ENCODE measurements at places on chromosomes 3 and 15.

DNA sequence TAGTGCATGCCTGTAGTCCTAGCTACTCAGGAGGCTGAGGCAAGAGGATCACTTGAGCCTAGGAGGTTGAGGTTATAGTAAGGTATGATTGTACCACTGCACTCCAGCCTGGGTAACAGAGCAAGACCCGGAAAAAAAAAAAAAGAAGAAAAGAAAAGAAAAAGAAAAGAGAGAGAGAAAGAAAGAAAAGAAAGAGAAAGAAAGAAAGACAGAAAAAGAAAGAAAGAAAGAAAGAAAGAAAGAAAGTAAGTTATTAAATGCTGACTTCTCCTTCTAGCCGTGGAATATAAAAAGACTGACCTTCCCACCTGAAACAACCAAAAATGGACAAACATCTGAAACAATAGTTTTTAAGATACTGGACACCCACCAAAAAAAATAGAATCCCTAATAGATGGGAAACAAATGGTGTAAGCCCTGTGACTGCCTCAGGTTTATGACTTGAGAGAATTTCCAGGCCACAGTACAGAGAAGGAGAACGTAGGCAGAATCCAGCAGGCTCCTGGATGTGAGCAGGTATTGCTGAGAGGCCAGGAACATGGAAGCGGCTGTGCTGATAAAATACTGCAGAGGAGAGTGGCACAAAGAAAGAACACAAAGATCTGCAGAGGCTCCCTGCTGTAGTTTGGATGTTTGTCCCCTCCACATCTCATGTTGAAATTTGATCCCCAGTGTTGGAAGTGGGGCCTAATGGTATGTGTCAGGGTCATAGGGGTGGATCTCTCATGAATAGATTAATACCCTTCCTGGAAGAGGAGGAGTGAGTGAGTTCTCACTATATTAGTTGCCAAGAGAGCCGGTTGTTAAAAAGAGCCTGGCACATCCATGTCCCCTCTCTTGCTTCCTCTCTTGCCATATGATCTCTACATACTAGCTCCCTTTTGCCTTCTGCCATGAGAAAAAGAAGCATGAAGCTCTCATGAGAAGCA is 41.8 kb upstream of the PRSS50 start:
- no peak for DNase-seq

- no peak for DNase-seq
These were observed 662 bp upstream of the GLCE start for GRCh38 chr15:69159805-69160140.

DNA sequence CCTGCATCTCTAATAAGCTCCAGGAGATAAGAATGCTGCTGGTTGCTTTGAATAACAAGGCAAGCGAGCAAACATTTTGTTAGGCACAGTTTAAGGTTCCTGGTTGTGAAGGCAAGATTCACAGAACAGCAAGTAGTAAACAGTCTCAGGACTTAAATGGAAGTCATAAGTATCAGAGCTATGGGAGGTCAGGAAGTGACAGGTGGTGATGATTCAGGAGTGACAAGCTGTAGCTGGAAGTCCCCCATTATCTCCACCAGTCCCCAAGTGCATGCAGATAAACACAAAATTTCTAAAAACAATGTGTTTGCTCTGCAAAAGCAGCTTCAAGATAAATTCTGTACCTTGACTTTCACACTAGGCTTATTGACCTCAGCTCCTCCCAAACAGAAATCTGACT is 3.3 kb downstream of the FETUB start:
- DNase-seq, result no peak

- no peak for DNase-seq
These were observed 1.5 kb downstream of the C3orf70 start for GRCh38 chr3:185151101-185151963.

DNA sequence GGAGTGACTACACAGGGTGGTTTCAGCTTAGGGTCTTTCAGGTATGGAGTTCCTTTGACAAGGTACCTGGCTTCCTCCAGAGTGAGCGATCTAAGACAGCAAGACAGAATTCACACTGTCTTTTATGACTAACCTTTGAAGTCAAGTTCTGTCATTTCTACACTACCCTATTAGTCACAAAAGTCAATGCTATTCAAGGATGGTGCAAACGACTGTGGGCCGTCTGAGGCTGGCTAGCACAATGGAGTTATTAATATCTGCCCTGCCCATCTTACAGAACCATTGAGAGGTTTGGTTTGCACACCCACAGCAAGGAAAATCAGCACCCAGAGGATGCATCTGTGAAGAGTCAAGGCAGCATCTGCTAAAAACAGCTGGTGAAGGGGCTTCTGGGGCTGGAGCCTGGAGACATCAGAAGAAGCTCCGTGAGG is 62.9 kb upstream of the XCR1 start:
- DNase-seq, result no peak

GRCh38 chr3:33008282-33008681 is 56.8 kb downstream of the CCR4 start:
- no peak for DNase-seq

DNA sequence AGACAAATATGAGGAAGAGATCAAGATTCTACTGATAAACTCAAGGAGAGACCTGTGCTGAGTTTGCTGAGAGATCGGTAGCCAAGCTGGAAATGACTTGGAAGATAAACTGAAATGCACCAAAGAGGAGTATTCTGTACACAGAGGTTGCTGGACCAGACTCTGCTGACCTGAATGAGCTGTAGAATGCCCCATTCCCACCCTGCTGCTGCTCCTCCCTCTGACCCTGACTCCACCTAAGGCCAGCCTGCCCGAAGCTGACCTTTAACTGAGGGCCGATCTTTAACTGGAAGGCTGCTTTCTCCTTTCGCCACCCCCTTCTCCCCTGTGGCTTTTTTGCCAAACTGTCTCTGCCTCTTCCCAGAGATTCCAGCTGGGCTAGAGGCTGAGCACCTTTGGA is 34.6 kb downstream of the CDIN1 start:
- DNase-seq, result no peak

GRCh38 chr3:127888156-127888555 is 26.9 kb upstream of the KBTBD12 start:
- DNase-seq, result no peak

DNA sequence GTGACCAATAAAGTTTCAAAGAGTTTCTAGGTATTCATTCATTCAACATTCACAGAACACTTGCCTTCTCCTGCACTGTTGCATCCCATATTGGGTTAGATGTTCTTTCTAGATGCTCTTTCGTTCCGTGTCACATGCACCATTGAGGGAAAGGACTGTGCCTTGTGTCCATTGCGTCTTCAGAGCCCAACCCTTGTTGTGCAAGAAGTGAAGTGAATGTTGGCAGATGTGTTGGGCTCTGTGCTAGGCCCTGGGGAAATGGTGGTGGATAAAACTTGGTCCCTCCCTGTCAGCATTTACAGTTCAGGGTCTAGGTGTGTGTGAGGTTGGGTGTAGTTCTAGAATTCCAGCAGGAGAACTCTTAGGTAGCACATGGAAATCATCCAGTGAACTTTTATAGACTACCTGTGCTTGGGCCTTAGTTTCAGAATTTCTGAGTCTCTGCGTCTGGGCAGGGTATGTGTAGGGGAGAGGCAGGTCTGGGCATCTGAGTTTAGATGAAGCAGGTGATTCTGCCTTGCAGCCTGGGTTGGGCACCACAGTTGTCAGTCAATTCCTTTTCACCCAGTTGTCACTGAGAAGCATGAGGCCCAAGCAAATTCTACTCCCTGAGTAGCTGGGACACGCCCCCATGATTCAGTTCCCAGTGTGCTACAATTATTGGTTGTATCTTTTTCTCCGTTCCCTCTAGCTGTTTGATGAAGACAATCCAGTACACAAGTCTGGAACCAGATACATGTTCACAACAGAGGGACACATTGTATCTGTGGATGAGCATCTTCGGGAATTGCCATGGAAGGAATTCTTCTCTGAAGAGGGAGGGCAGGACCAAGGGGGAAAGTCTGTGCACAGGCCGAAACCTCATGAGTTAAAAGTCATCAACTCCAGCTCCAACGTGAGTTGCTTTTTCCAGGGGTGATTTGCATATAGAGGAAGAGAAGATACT is 25.4 kb downstream of the EDEM1 start:
- DNase-seq, result no peak

DNA sequence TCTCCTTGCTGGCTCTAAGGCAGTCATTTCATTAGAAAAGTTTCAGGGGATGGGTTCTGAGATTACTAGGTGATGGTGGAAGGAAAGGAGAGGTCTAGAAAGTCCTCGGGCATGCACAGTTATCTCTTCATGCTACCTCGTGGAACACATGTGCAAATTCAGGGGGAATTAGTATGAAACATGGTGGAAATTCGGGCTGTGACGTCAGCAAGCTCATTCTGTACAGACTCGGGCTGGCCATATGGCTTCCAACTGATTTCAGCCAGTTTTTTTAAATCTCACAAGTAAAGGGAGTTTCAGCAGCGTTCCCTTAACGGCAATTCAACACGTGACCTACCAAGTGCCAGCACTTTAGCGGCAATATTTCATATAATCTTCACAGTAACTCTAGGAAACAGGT is 251.1 kb downstream of the TBL1XR1 start:
- no peak for DNase-seq

GRCh38 chr15:80989518-80990478 is at the start of gene MESD:
TSS of gene MESD (minus strand) at chr15:80989819. CDS start at chr15:80989791, 28 bp downstream.
- DNase-seq, result peak; percentile 95

- no peak for DNase-seq
These were observed 8.8 kb upstream of the TTBK2 start for GRCh38 chr15:42929306-42929848.

- no peak for DNase-seq
These were observed 997.2 kb downstream of the DIPK2A start for GRCh38 chr3:144968750-144969350.

DNA sequence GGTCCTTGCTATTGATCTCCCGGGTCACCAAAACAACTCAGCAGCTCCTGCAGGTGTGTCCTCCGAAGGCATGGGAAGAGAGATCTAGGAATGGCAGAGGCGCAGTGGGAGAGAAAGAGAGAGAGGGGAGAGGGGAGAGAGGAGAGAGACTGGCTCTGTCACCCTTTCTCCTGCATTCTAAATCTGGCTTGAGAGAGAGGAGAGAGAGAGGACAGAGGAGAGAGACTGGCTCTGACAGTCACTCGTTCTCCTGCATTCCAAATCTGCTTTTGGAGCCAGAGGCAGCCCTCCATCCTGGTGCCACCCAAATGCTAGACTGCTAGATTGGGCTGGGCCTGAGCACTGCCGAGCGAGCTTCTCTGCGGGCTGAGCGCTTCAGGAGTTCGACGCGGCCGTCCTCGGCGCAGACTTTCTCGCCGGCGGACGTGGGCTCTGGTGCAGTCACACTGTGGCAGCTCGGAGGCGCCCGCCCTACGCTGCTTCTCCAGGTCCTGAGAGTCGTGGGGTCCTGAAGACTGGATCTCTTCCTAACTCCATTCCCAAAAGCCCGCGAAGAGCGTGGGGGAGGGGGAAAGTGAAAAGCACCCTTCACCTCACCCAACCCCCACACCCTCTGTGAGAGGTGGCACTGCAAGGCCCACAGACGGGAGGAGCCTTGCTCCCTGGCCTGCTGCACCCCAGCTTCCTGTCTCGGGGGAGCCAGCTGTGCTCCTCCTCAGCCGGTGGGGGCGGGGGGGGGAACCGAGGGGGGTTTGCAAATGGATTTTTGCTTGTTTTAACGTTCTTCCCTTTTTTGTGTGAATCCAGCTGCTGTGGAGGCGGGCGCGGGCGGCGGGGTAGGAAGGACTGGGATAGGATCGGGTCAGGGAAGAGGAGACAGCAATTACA is 222.3 kb downstream of the MEIS2 start:
- no peak for DNase-seq

DNA sequence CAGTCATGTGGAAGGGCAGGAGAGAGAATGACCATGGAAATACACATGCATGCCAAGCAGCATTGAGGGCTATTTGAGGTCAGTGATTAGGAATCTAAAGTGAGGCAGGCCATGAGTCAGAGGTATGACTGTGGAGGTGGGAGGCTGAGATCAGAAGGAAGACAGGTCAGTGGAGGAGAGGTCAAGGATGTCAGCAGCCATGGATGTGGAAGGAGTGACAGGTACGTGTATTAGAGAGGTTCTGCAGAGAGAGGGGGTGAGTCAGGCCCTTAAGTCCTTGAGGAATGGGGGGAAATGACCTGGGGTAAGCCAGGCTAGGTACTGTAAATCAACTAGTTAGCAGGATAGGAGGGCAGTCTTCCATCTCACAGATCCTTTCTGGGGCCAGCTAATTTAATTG is 166.6 kb downstream of the ANO10 start:
- DNase-seq, result no peak

GRCh38 chr15:45399381-45400212 is 21.3 kb upstream of the GATM start:
- DNase-seq, result no peak

GRCh38 chr15:66702787-66703539 is 927 bp downstream of the SMAD6 start:
- no peak for DNase-seq

- no peak for DNase-seq
These were observed 184.9 kb downstream of the APBA2 start for GRCh38 chr15:29070471-29071231.

- DNase-seq, result no peak
These were observed 777.6 kb downstream of the ROBO1 start for GRCh38 chr3:78990156-78990555.

DNA sequence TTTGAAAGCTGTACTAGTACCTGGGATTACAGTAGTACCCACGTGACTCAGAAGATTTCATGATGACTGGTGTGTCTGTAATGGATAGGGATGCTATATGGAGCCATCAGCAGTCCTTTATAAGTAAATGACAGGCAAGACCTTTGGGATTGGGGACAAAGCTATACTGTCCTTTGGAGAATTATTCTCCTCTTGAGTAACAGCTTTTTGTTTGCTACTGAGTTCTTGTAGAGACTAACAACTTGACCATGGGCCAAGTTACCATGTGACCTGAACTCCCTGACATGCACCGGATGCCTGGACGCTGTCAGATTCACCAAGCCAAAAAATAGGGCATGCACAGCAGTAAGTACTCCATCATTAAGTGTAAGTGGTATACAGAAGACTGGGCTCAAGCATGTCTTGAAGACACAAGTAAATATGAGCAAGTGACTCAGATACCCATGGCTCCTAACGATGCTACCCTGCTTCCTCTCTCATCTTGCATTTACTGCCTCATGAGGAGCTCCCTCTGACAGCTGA is 12.9 kb downstream of the SEC11A start:
- DNase-seq, result no peak

DNA sequence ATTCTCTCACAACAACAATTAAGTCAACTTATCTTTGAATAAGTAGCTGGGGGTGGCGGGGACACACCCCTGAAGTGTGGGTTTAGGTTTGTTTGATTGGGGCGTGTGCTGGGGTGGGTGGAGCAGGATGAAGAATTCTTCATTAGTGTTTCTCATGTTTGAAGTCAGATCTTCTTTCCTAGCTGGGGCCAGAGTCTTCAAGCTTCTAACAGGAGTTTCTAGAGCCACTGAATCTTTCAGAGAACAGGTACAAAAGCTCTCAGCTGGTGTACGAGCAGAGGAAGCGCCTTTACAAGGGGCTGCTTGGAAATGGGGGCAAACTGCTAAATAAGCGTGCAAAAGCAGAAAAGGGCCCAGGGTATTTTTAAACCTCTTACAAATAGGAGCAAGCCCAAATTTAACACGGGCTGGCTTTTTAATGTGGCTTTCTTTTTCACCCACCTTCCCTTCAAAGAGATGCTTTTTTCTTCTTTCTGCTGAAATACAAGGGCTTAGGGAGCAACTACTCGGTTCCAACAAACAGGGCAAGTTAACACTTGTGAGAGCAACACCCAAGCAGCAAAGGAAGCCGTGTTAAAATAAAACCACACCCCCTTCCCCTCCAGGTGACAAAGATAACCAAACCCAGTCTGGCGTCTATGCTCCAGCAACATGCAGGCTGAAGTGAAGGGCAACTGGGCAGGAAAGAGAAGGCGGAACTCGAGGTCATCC is 86.9 kb upstream of the RASGRP1 start:
- peak; percentile 32 for DNase-seq
